ENCODE measurements at places on chromosomes 7 and 10. TPM values are rescaled to one million over a fixed set of nuclear protein-coding genes. Genes with fewer than 3 reads are reported as not detected.

- no peak overlapping the region for H3K4me3 ChIP-seq
- peaks cover 2% of the 10 kb centered on the region for H3K27me3 ChIP-seq
Measured at GRCh38 chr10:7956508-7956907, 98.0 kb upstream of the GATA3 start.

Gene NRP1
- total RNA-seq: 486 TPM

GRCh38 chr7:80370587-80370986 lies 141.3 kb downstream of the GNAT3 start:
- H3K36me3 ChIP-seq: no peaks in the 10 kb centered on the region
- no peak for DNase-seq
- no peaks in the 10 kb centered on the region for H3K27me3 ChIP-seq

DNA sequence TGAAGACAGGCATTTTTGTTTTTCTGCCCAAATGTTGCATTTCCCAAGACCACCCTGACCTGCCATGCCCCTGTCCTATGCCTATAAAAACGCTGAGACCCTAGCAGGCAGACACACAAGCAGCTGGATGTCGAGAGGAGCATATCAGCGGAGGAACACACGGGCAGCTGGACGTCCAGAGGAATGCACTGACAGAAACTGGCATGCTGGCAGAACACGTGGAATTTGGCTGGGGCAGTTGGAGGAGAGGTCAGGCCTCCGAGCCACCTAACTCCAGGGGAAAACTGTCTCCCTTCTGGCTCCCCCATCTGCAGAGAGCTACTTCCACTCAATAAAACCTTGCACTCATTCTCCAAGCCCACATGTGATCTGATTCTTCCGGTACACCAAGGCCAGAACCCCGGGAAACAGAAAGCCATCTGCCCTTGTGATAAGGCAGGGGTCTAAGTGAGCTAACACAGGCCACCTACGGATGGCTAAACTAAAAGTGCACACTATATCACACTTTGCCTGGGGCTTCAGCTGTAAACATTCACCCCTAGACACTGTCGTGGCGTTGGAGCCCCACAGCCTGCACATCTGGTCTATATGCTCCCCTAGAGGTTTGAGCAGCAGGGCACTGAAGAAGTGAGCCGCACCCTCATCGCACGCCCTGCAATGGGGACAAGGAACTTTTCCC lies 10.0 kb upstream of the CDHR3 start:
- DNase-seq: no peak
- H3K27me3 ChIP-seq: peaks cover 6% of the 10 kb centered on the region
- no peak overlapping the region for H3K27ac ChIP-seq
- no peaks in the 10 kb centered on the region for H3K4me1 ChIP-seq
- no peak overlapping the region for H3K4me3 ChIP-seq

DNA sequence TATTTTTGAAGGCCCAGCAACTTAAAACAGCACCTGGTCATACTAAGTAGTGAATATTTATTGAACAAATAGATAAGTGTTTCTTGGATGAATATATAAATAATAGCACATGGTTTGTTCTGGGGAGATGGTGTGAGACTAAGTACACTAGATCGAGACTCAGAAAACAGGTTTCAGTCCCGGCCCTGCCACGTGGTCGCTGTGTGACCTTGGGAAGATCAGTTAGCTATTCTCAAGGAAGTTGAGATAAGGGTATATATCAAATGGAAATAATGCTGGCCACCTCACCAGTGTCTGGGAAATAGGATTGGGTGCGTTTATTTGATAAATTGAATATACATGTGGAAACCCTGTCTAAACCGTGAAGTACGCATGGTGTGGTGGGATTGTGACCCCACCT lies 354.6 kb downstream of the SDK1 start:
- H3K4me1 ChIP-seq: no peaks in the 10 kb centered on the region
- H3K36me3 ChIP-seq: no peaks in the 10 kb centered on the region
- H3K27me3 ChIP-seq: peaks cover 3% of the 10 kb centered on the region
- no peak overlapping the region for H3K27ac ChIP-seq
- H3K4me3 ChIP-seq: no peak overlapping the region

Gene TTYH3
- 250 TPM for total RNA-seq

Gene AOC1
- total RNA-seq: 0.41 TPM

All from endothelial cell (in vitro differentiated cells).